Activated naive CD8-positive, alpha-beta T cell treated with anti-CD3 and anti-CD28 coated beads for 36 hours (primary cell): ENCODE measurements at places on chromosomes 1 and 21. TPM values are rescaled to one million over a fixed set of nuclear protein-coding genes. Genes with fewer than 3 reads are reported as not detected.

CELA3B gene
- total RNA-seq: not detected

DNA sequence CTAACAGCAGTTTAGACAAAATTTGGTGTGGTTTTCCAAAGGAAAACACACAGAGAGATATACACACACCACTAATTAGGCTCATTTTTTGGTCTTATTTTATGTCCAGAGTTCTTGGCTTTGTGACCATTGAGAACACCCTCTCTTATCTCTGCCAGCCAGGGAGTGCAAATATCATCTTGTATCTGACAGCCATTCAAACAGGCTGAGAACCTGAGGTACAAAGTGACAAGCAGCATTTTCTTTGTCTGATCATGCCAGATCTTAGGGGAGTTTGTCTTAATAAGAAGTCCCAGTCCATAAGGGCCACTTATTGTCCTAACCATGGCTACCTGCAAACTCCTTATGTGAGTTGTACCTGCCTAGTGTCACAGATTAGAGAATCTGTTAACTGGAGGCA is 1165.2 kb downstream of the BRINP3 start:
- no peaks in the 10 kb centered on the region for H3K4me1 ChIP-seq
- no peak for DNase-seq
- no peaks in the 10 kb centered on the region for H3K27me3 ChIP-seq
- no peak overlapping the region for H3K4me3 ChIP-seq
- H3K36me3 ChIP-seq: no peaks in the 10 kb centered on the region

AGBL4 gene
- 0.14 TPM for total RNA-seq

TTF2 gene
- 118 TPM for total RNA-seq

RGS5 gene
- 2.0 TPM for total RNA-seq

PPP2R5A gene
- total RNA-seq: 34.3 TPM

- H3K36me3 ChIP-seq: peaks cover 72% of the 10 kb centered on the region
- H3K27me3 ChIP-seq: no peaks in the 10 kb centered on the region
- H3K4me1 ChIP-seq: peaks cover 52% of the 10 kb centered on the region
- H3K4me3 ChIP-seq: no peak overlapping the region
- DNase-seq: no peak
These were observed 30.9 kb downstream of the LRRC8B start for GRCh38 chr1:89555550-89555949.

C1orf159 gene
- total RNA-seq: 19.0 TPM

- no peak overlapping the region for H3K27ac ChIP-seq
- no peak for DNase-seq
These were observed 28.1 kb upstream of the RNPC3 start for GRCh38 chr1:103497404-103497803.

- no peaks in the 10 kb centered on the region for H3K36me3 ChIP-seq
- H3K27ac ChIP-seq: no peak overlapping the region
- no peak overlapping the region for H3K4me3 ChIP-seq
- no peaks in the 10 kb centered on the region for H3K4me1 ChIP-seq
- no peaks in the 10 kb centered on the region for H3K27me3 ChIP-seq
- no peak for DNase-seq
These were observed 32.1 kb upstream of the PDE9A start for GRCh38 chr21:42621166-42621818.

DNA sequence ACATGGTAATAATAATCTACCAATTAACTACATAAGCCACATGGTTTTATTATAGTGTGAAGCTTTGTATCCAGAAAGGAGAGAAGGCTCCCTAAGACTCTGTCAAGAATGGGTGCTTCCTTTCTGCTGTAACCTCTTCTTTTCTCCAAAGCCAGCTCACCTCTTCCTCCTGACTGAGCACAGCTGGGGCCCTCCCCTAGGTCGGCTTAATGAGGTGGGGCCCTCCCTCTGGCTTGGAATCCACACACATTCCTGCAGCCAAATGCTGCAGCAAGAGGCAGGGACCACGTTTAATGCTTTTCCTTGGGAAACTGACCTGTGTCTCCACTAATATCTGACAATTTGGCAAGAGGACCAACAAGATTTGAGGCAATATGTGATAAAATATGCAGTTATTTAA is 94.8 kb downstream of the DSCAM start:
- no peaks in the 10 kb centered on the region for H3K27me3 ChIP-seq
- no peak for DNase-seq
- H3K27ac ChIP-seq: no peak overlapping the region
- H3K4me1 ChIP-seq: no peaks in the 10 kb centered on the region
- no peaks in the 10 kb centered on the region for H3K36me3 ChIP-seq
- no peak overlapping the region for H3K4me3 ChIP-seq

GRCh38 chr21:10464975-10465374 is 56.4 kb upstream of the TPTE start:
- DNase-seq: no peak
- H3K27ac ChIP-seq: no peak overlapping the region
- H3K4me1 ChIP-seq: no peaks in the 10 kb centered on the region
- H3K36me3 ChIP-seq: no peaks in the 10 kb centered on the region
- no peak overlapping the region for H3K4me3 ChIP-seq
